Activated T-cell treated with anti-CD3 and anti-CD28 coated beads, Interleukin-2, amount 50 U/mL, for 48 hours (primary cell): ENCODE measurements at places on chromosomes 7 and 10.

GRCh38 chr7:138854115-138854645 is 56.2 kb upstream of the ATP6V0A4 start:
- no peak for DNase-seq

GRCh38 chr10:28716748-28717147 is 39.4 kb downstream of the BAMBI start:
- DNase-seq: no peak

GRCh38 chr10:132961787-132962622 is 19.6 kb upstream of the CFAP46 start:
- DNase-seq: peak; percentile 85

DNA sequence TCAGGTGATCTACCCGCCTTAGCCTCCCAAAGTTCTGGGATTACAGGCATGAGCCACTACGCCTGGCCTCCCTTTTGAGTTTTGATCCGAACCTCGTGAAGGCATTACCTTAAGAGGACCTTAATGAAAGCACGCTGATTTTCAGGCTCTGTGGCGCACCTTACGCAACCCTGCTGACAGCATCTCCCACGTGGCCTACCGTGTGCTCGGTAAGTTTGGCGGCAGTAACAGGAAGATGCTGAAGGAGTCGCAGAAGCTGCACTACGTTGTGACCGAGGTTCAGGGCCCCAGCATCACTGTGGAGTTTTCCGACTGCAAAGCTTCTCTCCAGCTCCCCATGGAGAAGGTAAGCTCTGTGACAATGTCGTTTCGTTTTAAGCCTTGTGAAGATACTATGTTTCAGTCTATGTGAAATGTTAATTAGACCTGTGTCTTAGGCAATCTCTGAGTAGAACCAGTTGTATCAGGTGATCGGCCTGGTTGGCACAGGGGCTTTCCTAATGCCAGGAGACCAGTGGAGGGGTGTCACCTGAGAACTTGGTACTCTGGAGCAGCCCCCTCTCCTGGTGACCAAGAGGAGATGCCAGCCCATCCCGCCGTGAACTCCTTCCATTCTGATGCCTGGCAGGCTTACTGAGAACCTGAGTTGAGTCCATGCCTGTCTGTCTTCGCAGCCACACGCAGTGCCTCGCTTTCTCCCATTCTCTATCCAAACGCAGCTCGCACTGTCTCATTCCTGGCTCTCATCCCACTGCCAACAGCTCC is 43.5 kb downstream of the TRRAP start:
- DNase-seq: no peak

- DNase-seq: no peak
Measured at GRCh38 chr10:110461088-110461487, 36.6 kb upstream of the DUSP5 start.

DNA sequence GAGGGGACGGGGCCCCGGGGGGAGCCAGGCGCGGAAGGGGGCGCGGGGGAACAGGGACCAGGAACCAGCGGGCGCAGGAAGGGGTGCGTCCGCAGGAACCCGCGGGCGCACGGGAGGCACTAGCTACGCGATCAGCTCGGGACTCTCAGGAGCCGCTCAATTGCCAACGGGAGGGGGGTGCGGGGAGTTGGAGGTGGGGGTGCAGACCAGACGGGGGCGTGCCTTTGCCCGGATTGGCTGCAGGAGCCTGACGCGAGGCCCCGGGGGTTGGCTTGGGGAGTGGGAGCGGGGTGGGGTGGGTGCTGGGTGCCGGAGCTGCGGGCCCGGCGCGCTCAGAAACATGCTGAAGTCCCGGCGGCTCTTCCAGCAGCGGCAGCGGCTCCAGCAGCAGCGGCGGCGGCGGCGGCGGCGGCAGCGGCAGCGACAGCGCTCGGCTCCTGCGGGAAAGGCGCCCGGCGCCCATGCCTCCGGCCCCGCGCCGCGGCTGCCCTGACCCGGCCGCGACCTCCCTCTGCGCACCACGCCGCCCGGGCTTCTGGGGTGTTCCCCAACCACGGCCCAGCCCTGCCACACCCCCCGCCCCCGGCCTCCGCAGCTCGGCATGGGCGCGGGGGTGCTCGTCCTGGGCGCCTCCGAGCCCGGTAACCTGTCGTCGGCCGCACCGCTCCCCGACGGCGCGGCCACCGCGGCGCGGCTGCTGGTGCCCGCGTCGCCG is at the start of gene ADRB1:
TSS of gene ADRB1 (plus strand) at position 335 of the 715 bp plus-strand sequence. CDS start at position 602, 267 bp downstream.
- DNase-seq: peak; percentile 43

- peak; percentile 59 for DNase-seq
Measured at GRCh38 chr10:110387983-110388686, 83.4 kb upstream of the SMNDC1 start.

- DNase-seq: no peak
Measured at GRCh38 chr10:105538874-105539273, 897.8 kb downstream of the SORCS3 start.

DNA sequence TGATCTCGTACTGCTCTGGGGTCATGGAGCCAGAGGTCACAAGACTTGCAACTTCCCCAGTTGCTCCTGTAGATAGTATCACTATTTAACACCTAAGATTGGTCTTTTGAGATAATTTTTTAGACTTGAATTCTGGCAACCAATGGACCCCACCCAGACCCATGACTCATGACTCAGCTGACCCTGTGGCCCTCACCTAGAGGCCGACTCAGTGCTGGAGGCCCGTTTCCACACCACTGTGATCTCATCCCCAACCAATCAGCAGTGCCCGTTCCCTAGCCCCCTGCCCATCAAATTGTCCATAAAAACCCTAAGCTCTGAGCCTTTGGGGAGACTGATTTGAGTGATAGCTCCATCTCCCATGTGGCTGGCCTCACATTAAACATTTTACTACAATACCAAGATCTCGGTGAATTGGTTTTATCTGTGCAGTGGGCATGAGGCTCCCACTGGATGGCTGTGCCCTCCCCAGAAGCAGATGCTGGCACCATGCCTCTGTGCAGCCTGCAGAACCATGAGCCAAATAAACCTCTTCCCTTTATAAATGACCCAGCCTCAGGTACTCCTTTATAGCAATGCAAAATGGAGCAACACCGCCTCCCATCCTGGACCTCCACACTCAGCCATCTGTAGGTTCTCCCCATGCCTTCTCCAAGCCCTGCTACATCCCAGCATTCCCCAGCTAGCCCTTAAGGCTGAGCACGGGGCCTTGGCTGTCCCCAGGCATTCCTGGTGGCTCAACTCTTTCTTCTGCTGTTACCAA is 98.8 kb downstream of the PRKAG2 start:
- no peak for DNase-seq

DNA sequence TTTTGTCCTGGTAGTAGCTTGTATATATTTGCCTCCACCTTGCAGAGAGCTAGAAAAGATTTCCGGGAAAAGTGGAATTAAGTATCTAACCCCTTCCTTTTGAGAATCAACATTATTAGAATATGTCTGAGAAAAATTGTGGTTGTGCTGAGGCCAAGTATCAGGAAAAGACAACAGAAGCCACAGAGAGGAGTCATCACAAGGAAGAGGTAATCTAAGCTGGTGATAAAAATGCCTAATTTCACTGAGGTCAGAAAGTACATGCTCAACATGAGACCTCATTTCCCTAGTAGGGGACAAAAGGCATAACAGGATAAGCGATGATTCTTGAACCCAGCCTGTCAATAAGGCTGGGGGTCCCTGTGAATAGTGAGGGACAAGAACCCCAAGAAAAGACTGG is 97.0 kb upstream of the PDE1C start:
- no peak for DNase-seq

GRCh38 chr7:40709062-40709964 is 574.5 kb downstream of the SUGCT start:
- DNase-seq: no peak

DNA sequence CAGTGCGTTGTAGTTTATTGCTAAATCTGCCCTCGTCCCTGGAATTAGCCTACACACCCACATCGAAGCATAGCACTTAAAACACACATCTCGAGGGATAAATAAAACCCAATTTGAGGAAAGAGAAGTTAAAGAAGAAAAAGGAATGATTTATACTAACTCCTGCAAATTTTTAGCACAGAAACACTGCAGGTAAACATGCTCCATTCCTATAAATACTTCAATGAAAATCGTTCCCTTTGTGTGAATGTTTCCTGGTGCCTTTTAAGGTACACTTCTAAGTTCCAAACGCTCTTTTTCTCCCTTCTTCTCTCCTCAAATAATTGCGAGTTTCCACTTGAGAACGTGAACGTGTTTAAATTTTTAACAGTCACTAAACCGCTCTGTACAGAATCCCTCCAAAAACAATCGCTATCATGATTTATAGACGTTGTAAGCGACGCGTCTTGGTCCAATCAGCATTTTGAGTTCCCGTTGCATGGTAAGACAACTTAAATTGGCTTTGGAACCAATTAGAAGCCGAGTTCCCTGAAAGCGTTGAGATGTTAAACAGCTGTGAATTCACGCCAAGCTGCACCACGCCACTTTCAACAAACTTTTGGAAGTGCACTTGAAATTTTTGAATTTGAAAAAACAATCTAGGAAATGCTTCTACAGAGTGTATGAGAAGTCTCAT is 12.5 kb upstream of the EBLN1 start:
- no peak for DNase-seq

DNA sequence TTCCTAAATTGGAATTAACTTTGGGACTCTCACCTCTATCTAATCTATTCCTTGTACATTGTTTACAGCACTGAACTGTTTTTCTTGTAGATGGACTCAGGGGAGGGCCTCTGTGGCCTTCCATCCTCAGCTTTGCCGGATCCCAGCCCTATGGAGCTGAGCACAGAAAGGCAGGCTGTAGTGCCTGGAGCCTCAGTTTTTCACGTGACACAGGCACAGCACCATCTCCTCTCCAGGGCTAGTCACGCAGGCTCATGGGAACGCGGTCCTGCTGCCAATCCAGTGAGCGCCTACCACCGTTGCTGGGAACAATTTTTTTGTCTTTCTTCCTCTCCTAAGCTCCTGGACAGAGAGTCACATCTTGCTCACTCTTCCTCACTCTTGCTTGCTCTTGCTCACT is 75.6 kb upstream of the DDC start:
- peak; percentile 6 for DNase-seq

GRCh38 chr7:134847851-134848588 is 68.6 kb downstream of the CALD1 start:
- DNase-seq: no peak

- DNase-seq: peak; percentile 11
Measured at GRCh38 chr10:70588859-70589570, 13.5 kb downstream of the PRF1 start.

GRCh38 chr7:55202150-55202913 is 162.8 kb upstream of the LANCL2 start:
- DNase-seq: peak; percentile 7

DNA sequence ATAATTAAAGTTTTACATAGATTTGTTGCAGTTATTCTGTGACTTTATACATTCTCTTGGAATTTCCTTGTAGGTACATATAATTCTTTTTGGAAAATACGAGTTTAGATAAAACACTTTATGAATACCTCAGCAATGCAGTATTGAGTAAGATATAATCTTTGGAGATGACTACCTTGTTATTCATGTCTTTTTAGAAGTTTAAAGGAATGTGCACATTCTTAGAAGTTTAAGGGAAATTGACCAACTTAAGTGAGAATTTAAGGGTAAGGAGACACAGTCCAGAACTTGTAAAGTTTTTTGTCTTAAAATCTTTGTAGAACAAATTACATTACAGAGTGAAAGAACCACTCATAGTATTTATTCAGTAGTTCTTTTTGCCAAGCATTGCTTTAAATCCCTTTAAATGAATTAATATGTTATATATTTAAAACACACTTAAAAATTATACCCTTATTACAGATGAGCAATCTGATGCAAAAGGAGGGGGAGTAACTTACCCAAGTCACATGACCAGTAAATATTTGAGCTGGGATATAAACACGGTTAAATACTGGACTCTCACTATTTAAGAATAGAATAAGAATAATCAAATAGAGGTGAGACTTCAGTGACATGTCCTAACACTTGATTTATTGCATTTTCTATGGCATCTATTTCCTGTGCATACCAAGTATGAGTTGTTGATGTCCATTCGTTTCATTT is 139.5 kb upstream of the FERD3L start:
- DNase-seq: no peak

GRCh38 chr10:90041585-90041984 is 340.2 kb downstream of the KIF20B start:
- DNase-seq: no peak

- no peak for DNase-seq
Measured at GRCh38 chr10:118151461-118151860, 104.7 kb upstream of the RAB11FIP2 start.

DNA sequence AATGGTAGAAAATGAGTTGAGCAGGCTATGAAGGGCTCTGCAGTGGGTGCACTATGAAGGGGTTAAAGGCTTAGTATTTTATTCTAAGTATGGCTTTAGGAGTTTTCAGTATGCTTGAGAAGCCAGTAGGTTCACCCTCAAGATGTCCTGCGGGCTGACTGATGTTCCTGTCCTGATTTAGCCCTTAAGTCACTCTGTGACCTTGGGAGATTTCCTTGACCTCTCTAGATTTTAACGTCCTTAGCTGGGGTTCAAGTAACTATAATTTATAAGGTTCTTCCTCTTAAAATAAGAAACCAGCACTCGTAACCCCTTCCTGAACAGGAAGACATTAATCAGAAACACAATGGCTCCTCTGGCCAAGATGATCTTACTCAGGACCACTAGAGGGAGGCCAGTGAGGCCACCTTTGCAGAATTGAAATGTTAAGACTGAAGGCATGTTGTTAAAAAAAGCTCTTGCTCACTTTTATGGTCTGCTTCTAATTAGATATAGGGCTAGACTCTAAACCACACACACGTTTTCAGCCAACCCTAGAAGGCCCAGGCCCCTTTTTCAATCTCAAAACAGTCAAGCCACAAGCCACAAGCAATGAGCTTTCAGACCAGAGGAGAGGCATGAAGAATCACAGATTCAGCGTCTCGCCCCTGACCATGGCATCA is 41.9 kb downstream of the CDK1 start:
- no peak for DNase-seq

DNA sequence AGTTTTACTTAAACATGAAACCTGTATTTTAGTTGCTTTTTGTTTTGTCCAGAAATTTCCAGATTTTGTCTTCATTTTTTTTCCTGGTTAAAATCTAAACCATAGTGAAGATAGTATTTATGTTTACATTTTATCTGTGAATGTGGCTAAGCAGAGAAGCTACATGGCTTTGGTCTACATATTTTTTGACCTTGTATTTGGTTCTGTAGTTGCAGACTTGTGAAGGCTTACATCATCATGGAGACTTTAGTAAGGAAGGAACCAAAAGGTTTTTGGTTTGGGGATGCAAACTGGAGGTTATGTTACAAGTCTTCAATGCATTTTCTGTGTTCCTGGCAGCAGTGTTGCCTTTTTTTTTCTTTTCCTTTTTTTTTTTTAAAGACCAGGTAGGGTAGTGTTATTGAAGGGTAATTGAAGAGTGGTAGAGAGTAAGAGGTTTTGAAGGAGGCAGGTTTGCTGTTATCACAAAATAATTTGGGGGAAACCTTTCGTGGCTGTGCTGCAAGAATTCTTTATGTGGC is 30.9 kb upstream of the VDAC2 start:
- no peak for DNase-seq

- no peak for DNase-seq
Measured at GRCh38 chr7:35738889-35739288, 44.0 kb upstream of the HERPUD2 start.
